ENCODE measurements at places on chromosomes 3 and 15.

- DNase-seq: no peak
Measured at GRCh38 chr3:62467966-62468722, 94.8 kb upstream of the FEZF2 start.

- peak; percentile 72 for DNase-seq
Measured at GRCh38 chr15:89457086-89457485, 39.3 kb downstream of the RHCG start.

DNA sequence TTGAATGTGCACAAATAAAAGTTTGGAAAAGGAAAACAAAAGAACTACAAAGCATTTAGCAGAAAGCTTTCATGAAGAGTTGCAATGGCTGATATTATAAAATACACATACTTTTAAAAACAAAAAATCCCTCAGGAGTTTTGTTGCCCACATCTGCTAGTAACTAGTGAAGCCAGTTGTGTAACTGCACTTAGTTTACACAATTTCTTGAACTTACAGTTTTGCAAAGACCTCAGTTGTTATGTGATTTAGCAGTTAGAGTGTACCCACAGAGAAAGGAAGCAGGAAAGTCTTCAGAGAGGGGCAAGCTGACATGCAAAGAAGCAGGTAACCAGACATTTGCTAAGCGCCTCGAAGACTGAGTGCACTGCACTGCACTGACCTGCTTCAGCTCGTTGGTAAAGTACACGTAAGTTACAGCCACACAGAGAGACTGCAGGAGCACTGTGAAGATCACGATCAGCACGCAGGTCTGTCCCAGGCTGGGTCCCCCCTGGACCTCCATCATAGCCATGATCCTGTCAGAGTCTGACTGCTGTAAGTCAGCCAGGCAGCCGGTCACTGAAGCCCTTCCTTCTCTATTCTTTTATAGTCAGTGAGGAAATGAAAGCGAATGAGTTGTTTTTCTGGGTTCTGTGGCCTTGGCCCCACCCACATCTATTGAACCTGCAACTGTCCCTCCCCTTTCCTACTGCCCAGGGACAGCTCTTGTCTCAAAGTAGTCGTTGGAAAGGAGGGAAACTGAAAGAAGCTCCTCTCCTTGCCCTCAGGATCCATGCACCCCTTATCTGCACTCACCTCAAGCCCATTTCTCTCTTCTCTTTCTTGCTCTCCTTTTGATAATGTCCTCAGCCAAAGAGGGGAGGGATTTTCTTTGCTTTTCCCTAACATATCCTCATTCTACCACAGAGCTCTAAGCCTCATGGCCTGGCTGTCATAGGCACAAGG, at the start of gene TNFSF10:
TNFSF10 (minus strand) TSS at position 560 of the 948 bp plus-strand sequence; CDS start at position 514, 46 bp downstream.
- peak; percentile 62 for DNase-seq

- DNase-seq: no peak
Measured at GRCh38 chr3:60757724-60758123, 493.5 kb downstream of the FHIT start.

DNA sequence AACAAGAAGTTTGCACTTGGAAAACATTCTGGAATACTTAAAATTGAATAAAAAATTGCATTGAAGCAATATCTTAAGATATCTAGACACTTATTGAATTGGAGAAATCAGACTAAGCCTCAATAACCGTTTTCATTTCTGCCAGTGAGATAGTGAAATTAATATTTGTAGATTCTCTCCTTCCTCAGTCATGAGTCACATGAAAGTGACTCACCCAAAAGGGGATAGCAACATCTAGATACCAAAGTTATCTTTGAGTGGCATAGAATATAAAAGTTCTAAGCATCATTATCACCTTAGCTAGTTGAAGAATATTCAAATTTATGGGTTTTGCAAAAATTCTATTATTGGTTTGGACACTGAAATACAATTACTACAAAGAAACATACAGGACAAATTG, 614.8 kb upstream of the ZNF717 start:
- no peak for DNase-seq

DNA sequence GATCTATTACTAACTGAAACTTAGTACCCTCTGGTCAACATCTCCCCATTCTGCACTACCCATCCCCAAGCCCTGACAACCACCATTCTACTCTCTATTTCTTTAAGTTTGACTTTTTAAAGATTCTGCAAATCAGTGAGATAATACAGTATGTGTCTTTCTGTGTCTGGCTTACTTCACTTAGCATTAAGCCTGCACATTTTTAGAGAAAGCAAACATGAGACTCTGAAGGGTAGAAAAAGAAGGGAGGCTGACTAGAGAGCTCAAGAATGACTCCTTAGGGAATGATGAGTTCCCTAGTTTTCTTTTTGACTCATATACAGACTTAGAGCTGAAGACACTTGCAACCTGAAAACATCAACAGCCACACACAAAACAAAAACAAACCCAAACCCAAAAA, 311.3 kb downstream of the SQOR start:
- no peak for DNase-seq

DNA sequence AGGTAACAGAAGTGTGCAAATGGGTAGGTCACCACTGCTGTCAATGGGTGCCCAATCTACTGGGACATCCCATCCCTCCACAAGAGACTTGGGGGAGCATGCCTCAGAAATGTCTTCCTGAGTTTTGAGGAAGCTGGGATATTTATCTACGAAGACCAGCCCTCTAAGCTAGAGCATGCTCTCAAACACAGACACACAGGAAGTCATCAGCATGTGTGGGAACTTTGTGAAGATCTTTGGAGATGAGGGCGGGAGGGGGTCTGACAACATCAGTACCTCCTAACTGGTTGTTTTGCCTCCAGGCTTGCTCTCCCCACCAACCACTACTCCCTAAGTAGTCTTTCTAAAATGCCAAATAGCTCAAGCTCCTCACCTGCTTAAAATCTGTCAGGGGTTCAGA, 3.5 kb upstream of the MEF2A start:
- DNase-seq: peak; percentile 39

GRCh38 chr3:45507820-45508317, 86.7 kb upstream of the LIMD1 start:
- DNase-seq: peak; percentile 85

DNA sequence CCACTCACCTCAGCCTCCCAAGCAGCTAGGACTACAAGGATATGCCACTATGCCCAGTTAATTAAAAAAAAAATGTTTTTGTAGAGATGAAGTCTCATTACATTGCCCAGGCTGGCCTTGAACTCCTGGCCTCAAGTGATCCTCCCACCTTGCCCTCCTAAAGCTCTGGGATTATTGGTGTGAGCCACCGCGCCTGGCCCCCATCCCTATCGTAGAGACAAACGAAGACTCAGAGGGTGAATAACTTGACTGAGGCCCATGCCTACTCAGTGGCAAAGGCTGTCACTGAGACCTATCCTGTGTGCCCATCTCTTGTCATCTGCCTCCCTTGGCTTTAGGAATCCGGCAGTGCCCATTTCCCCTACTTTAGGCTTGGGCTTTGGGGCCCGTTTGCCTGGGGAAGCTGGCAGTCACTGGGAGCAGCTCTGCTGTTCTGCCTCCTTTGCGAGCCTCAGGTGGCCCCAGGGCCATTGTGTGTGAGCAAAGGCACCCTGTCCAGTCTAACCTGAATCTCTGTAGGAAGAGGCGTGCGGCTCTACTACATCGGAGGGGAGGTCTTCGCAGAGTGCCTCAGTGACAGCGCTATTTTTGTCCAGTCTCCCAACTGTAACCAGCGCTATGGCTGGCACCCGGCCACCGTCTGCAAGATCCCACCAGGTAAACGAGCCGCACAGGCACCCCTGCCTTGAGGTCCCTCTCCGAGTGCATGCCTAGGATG, 70.1 kb downstream of the AAGAB start:
- DNase-seq: no peak

GRCh38 chr3:15681668-15682067, 80.1 kb downstream of the BTD start:
- no peak for DNase-seq

- no peak for DNase-seq
Measured at GRCh38 chr3:66989241-66989640, 8.9 kb upstream of the KBTBD8 start.

DNA sequence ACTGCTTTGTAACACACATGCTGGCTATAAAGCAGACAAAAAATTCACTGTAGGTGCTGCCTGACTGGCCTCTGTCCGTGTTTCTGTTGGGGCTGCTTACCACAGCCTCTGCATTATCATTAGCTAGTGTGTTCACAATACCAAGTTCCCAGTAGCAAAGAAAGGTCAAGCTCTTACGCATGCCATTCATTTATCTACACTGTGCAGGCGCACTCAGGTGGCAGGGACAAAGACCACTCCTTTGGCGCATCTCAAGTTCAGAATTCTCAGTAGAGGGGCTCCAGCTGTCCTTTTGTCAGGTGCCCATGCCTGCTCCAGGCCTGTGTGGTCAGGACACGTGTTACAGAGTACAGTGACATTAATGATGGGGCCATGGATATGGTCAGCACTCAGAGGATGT, 22.3 kb downstream of the MLH1 start:
- no peak for DNase-seq

- DNase-seq: no peak
Measured at GRCh38 chr3:77186728-77187127, 146.8 kb downstream of the ROBO2 start.

- no peak for DNase-seq
Measured at GRCh38 chr3:139928708-139929505, 6.1 kb upstream of the CLSTN2 start.

DNA sequence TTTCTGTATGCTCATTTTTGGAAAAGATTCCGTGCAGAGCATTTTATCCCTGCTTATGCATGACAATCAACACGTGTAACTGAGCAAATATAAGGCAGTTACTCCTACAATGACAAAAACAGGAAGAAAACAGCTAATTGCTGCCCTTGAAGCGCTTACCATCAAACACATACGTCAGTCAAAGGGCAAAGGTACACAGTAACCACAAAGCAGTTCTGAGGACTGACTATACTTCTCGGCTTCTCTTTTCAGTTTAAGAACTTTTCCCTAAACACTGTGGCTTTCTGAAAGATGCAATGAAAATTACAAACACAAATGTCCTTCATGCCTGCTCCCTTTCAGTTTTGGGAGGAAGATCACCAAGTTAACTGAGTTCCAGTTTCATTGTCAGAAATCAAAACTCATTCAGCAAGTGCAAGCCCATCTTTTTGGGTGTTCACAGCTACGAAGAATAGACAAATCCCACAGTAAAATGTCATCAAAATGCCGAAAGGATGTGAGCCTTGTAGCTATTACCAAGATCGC, 602.8 kb downstream of the FOXP1 start:
- peak; percentile 46 for DNase-seq

DNA sequence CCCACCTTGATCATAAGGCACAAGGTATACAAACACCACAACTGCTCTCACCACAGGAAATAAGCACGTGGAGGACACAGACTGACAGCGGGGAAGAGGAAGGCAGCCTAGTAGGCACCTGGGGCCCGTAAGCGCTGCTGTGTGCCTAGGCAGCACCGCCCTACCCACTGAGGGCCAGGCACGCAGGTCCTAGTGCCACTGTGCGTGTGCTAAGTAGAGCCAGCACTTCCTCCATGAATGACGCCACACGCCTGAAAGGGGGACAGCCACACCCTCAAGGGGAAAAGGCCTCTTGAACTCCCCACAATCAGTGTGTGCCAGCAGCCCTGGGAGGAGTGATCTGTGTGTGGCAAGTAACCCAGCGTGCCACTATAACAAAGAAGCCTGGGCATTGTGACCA, 73.0 kb downstream of the ATP1B3 start:
- DNase-seq: no peak

GRCh38 chr3:48930590-48930989, 11.9 kb downstream of the ARIH2 start:
- DNase-seq: no peak

DNA sequence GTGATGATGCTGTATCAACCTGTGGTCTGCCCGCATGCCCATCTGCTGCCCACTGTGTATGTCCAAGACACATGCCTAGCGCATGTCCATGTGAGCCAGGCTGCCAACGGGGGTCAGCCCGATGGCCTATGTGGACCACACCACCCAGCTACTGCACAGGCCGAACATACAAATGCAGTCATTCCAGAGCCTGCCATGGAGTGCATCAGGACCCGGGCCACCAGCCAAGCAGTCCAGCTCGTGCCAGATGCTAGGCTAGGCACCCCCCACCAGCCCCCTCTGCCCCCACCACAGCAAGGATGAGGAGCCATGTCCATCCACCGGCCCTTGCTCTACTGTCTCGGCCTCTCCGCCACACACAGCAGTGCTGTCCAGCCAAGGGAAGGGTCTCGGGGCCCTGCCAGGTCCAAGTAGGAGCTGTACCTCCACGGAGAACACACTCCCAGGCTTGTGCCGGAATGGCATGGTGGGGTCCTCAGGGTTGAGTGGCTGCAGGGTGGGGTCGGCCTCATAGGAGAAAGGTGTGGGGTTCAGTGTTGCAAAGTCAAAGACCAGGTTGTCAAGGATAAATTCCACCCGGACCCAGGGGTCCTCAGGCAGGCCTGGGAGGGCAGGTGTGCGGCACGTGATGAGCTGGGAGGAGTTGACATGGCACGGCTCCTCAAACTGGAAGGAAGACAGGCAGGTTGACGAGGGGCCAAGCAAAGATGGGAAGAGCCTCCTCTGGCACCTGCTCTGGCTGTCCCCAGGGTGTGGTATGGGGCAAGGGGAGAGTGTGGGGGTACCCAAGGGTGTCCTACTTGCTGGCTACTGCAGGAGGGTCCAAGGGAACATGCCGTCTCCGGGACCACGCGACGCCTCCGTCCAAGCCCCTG, 15.3 kb downstream of the PLXNB1 start:
- no peak for DNase-seq

DNA sequence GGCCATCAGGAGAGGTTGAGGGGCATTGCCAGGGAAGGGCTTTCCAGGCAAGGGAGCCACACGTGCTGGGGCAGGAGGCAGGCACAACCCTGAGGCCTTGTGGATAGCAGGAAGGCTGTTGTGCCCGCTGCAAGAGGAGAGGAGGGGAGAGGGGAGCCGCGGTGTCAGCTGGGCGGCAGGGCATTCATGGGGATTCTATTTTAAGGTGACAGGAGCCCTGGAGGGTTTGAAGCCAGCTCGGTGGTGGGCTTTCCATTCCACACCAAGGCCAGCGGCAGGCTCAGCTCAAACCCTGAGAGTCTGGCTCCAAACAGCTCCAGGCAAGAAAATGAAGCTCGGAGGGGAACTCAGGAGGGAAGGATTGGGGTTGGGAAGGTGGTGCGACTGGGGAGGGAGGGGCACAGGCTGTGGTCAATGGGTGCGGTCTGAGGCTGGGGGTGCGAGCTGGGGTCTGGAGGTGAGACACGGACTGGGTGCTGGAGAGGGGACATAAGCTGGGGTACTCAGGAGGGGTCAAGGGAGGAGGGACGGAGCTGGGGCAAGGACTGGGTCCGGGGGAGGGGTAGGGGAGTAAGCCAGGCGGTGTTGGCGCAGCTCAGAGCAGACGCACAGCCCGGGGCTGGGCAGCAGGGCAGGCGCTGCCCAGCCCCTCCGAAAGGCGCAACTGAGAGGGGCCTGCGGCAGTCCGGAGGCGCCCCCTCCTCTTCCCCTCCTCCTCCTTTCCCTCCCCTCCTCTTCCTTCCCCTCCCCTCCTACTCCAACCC, 43.4 kb downstream of the TPRA1 start:
- no peak for DNase-seq

DNA sequence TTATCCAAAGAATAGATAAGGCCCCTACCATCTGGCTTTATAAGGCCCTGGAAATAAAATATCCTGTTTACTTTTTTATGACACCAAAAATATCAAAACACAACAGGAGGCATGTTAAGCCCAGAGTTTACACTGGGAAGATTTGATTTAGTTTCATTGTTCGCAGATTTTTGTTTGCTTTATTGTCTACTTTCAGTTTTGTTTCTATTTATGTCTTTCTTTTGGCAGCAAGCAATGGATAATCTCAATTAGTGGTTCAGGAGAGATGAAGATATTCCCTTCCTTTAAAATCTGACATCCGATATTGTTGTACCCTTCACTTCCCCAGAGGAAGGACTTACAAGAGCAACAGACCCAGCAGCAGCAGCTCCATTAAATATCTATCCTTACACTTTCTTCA, 249.4 kb upstream of the ARPP21 start:
- no peak for DNase-seq

All from Jurkat, Clone E6-1 (cell line).